Stimulated activated CD4-positive, alpha-beta T cell treated with anti-CD3 and anti-CD28 coated beads, Interleukin-1b, Interleukin-23, amount 100 ng/mL, for 1 hour (primary cell): ENCODE measurements at places on chromosomes 2 and 18.

- DNase-seq: no peak
Observed at GRCh38 chr2:240871071-240871958, 2.7 kb downstream of the AGXT start.

GRCh38 chr2:70140791-70141211, 50.0 kb downstream of the C2orf42 start:
- no peak for DNase-seq

GRCh38 chr18:261398-262073, 6.3 kb downstream of the THOC1 start:
- DNase-seq: no peak

DNA sequence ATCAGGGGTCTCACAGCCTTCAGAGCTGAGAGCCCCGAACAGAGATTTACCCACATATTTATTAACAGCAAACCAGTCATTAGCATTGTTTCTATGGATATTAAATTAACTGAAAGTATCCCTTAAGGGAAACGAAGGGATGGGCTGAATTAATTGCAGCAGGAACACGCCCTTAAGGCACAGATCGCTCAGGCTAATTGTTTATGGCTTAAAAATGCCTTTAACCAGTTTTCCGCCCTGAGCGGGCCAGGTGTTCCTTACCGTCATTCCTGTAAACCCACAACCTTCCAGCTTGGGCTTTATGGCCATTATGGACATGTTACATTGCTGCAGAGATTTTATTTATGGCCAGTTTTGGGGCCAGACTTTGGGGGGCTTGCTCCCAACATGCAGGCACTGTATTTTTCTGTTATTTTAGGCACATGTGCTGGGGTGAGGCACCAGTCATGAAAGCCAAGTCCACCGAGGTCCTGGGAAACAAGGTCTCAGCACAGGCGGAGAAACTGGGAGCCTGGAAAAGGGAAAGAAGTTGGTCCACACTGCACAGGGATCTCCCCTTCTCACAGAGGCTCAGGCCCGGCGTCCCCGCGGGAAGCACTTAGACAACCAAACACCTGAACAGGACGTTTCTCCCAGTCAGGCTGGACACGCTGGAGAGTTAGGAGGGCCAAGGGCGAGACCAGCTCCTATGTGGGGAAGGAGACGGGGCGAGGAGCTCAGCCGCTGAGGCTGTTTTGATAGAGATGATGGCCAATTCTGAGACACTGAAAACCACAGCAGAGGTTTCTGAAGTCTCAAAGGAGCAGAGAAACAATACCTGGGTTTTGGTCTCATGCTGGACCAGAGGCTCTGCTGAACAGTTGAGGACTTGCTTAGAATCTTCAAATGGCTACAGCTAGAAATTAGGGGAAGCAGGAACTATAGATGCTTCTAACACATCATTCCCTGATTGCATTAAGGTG, 86.7 kb downstream of the TMEM18 start:
- DNase-seq: no peak

GRCh38 chr18:23183411-23184150, 48.3 kb downstream of the CABLES1 start:
- DNase-seq: no peak

GRCh38 chr2:180907731-180908130, 72.7 kb upstream of the UBE2E3 start:
- DNase-seq: no peak

GRCh38 chr2:131577812-131578211, 50.1 kb downstream of the CCDC74A start:
- DNase-seq: no peak

- DNase-seq: no peak
Observed at GRCh38 chr2:156199588-156199987, 132.9 kb downstream of the NR4A2 start.

DNA sequence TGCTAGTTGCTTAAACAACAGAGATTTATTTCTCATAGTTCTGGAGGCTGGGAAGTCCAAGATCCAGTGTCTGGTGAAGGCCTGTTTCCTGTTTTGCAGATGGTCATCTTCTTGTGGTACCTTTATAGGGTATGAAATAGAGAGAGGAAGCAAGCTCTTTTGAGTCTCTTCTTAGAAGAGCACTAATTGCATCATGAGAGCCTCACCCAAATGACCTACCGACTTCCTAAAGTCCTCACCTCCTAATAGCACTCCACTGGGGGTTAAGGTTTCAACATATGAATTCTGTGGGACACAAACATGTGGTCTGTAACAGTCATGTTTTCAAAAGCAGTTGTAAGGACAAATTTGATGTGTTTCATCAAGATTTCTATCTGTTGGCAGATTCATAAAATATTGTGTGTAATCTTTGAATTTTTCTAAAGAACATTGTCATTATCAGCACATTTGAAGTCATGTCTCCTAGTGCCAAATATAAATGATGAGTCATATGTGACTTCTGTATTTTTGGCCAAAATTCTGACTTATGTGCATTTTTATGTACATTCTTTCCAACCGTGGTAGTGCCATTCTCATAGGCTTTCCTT, 45.3 kb downstream of the CD28 start:
- no peak for DNase-seq

GRCh38 chr2:95272299-95272751, 1.9 kb upstream of the PROM2 start:
- no peak for DNase-seq

DNA sequence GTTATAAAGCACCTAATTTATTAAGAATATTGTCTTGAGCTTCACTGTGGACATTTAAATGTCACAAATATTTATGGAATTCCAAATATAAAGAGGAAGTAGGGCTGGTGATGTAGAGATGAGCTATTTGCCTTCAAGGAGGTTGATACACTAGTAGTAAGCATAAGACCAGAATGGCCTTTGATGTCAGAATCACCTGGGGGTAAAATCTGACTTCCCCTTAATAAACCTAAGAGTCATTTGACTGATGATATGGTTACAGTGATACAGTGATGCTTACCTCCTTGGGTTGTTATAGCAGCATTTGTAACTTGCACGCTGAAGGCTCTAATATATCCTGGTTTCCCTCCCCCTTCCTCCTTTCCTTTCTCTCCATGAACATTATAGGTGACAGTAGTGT, 143.7 kb downstream of the CERS6 start:
- DNase-seq: no peak

- DNase-seq: no peak
Observed at GRCh38 chr2:236658974-236659757, 89.5 kb downstream of the ACKR3 start.

DNA sequence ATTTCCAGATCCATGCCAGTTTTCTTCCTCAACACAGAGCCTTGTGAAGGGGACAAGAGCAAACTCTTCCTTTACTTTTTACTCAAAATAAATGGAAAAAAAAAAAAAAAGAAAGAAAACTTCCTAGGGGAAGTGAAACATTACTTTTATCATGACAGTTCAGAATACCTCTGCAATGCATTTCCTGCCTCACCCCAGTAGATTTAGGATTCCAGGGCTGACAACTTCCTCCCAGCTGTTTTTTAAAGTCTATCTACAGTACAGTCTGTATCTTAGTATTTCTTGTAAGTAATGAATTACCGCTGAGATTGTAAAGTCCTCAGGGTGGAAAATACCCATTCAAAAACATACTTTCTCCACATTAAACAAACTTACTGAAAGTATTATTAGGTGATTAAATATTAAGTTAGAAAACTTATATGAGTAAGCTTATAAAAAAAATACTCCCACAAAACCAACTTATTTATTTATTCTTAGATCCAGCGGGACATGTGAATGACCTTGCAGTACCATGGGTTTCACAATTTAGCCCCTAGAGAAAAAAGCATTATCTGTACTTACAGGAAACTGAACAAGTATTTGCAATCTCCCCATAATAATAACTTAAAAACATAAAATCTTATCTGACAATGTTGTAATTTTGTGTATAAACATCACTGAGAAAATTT, 117.7 kb downstream of the RBMS1 start:
- DNase-seq: no peak

DNA sequence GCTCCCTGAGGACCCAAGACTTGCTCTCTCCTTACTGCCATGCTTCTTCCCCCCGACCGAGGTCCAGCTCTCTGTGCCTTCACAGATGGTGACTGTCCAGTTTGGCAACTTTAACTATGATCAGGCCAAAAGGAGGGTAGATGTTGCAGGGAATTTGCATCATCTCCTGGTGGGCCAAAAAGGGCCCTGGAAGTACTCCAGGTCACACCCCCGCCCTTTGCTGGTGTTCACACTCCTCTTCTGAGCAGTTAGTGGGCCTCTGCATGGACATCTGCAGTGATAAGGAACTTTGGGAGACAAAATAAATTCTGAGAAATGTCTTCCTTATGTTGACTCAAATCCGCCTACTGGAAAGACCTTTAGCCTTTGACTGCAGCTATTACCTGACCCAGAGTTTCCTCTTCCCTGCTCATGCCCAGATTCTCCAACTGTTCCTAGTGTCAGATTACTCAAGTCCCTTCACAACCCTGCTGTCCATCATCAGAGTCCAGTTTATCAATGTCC, 234.4 kb downstream of the LOXHD1 start:
- no peak for DNase-seq

- DNase-seq: no peak
Observed at GRCh38 chr18:32200766-32201165, 10.9 kb downstream of the MEP1B start.

GRCh38 chr2:7774481-7774880, 857.3 kb downstream of the RNF144A start:
- DNase-seq: no peak

DNA sequence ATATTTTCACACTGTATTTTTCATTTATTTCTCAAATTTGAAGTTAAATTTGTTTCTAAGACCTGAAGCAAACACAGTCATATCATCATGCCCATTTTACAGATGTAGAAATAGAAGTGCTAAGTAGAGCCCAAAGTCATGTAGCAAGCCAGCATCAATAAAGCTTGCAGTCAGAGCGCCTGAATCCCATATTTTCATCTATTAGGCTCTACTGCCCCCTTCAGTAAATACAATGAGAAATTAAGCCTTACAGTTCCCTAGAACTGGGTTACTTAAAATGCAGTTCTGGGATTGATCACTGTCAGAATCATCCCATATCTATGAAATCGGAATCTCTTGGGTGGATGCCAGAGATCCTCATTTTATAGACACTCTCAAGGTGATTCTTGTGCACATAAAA, 419.9 kb downstream of the TGIF1 start:
- no peak for DNase-seq

- DNase-seq: no peak
Observed at GRCh38 chr2:101130081-101130480, 21.1 kb downstream of the TBC1D8 start.
